ENCODE measurements at places on chromosomes 7 and 10. TPM values are rescaled to one million over a fixed set of nuclear protein-coding genes. Genes with fewer than 3 reads are reported as not detected.

The PDAP1 gene
- 112 TPM for total RNA-seq

- no peak overlapping the region for H3K27ac ChIP-seq
- no peak for DNase-seq
- peaks cover 30% of the 10 kb centered on the region for H3K4me1 ChIP-seq
- H3K36me3 ChIP-seq, result peaks cover 30% of the 10 kb centered on the region
Observed at GRCh38 chr10:29533046-29533445, 101.7 kb downstream of the SVIL start.

DNA sequence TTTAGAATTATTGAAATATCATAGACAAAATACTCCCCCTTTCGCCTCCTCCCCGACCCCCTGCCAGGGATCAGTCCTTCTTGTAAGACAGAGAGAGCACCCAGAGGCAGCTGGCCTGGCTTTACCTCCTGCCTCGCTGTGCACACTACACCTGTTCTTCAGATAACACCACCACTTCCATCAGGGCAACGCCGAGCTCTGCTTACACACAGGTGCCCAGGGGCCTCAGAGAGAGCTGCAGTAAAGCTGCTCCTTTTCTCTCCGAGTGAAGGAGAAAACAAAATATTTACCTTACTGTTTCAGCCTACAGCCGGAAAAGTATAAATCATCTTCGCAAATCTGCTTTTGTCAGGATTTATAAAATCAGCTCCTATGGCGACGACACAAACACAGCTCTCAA is 80.7 kb downstream of the HIPK2 start:
- H3K27me3 ChIP-seq, result no peaks in the 10 kb centered on the region
- H3K4me3 ChIP-seq, result no peak overlapping the region
- peaks cover 59% of the 10 kb centered on the region for H3K4me1 ChIP-seq
- DNase-seq, result no peak

DNA sequence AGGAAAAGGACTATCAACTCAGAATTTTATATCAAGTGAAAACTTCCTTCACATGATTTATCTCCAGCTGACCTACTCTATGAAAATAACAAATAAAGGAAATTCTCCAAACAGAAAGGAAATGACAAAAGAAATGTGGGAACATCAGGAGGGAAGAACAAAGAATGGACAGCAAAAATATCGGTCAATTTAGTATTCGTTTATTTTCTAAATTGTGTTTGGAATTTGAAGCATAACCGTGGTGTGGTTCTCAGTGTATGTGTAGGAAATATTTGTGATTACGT is 8.7 kb downstream of the WDR37 start:
- peaks cover 9% of the 10 kb centered on the region for H3K36me3 ChIP-seq
- no peaks in the 10 kb centered on the region for H3K27me3 ChIP-seq
- H3K4me3 ChIP-seq, result no peak overlapping the region
- H3K27ac ChIP-seq, result no peak overlapping the region

- H3K4me1 ChIP-seq, result no peaks in the 10 kb centered on the region
- no peaks in the 10 kb centered on the region for H3K36me3 ChIP-seq
- no peak for DNase-seq
- no peak overlapping the region for H3K4me3 ChIP-seq
Observed at GRCh38 chr7:126211875-126212274, 1040.9 kb downstream of the GRM8 start.

GRCh38 chr7:134327896-134328295 is 11.2 kb upstream of the SLC35B4 start:
- no peak overlapping the region for H3K4me3 ChIP-seq
- no peaks in the 10 kb centered on the region for H3K4me1 ChIP-seq
- DNase-seq, result no peak
- H3K27ac ChIP-seq, result no peak overlapping the region
- no peaks in the 10 kb centered on the region for H3K36me3 ChIP-seq

The CYP26C1 gene
- total RNA-seq, result not detected

The PDCD4 gene
- 122 TPM for total RNA-seq

The KCP gene
- total RNA-seq, result 4.2 TPM

- H3K27me3 ChIP-seq, result no peaks in the 10 kb centered on the region
- no peak overlapping the region for H3K4me3 ChIP-seq
- H3K27ac ChIP-seq, result no peak overlapping the region
- H3K36me3 ChIP-seq, result no peaks in the 10 kb centered on the region
Observed at GRCh38 chr7:71361451-71362032, 229.6 kb downstream of the GALNT17 start.

- no peak overlapping the region for H3K4me3 ChIP-seq
- DNase-seq, result no peak
- no peaks in the 10 kb centered on the region for H3K4me1 ChIP-seq
- H3K27ac ChIP-seq, result no peak overlapping the region
Observed at GRCh38 chr10:86446440-86446839, 75.2 kb downstream of the WAPL start.

DNA sequence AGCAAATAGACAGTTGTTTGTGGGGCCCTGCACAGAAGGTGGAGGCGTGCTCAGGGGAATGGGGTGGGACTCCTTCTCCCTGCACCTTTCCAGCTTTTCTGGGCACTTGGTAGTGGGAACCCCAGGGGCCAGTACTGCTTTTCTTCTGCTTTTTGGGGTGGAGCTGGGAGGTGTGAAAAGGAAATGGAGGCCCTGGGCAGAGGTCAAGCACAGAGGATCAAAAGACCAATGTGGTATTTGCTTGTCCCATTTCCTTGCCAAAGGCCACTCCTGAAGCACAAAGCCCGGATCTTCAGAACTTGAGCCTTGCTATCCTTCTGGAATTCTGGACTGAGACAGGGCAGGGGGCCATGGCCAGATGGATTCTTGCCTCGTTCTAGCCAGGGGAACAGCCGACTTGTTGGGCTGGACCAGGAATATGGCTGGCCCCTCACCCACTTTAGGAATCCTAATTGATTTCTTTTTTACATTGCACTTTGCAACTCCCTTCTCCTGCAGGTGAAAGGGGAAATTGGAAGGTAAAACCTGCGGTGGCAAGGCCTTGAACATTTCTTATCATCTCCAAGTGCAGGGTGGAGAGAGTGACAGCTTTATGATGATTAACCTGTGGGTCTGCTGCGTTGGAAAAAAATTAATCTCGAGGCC is 26.5 kb downstream of the ADRA2A start:
- DNase-seq, result no peak
- H3K27me3 ChIP-seq, result peaks cover 21% of the 10 kb centered on the region
- H3K4me1 ChIP-seq, result no peaks in the 10 kb centered on the region
- no peaks in the 10 kb centered on the region for H3K36me3 ChIP-seq
- H3K4me3 ChIP-seq, result no peak overlapping the region

DNA sequence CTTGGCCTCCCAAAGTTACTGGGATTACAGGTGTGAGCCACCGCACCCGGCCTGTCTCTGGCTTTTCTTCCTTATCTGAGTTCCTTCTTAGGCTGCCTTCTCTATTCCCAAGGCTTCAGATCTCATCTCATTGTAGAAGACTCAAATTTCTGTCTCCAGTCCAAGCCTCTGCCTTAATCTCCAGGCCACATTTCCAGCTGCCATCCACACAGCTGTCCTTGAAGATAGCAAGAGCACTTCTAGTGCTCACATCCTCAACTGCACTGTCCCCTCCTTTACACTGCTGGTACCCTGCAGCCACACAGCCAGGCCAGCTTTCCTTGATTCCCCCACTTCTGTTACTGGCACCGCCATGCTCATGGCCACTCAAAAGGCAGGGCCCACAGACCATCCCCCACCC is 35.6 kb downstream of the POLL start:
- H3K27ac ChIP-seq, result no peak overlapping the region
- no peak for DNase-seq
- peaks cover 3% of the 10 kb centered on the region for H3K4me1 ChIP-seq
- H3K27me3 ChIP-seq, result no peaks in the 10 kb centered on the region
- H3K36me3 ChIP-seq, result peaks cover 34% of the 10 kb centered on the region

- H3K4me1 ChIP-seq, result peaks cover 25% of the 10 kb centered on the region
- peak overlapping the region; percentile 81 for H3K27ac ChIP-seq
- H3K36me3 ChIP-seq, result no peaks in the 10 kb centered on the region
- peak overlapping the region; percentile 18 for H3K4me3 ChIP-seq
Observed at GRCh38 chr7:66236713-66237303, 31.7 kb downstream of the TPST1 start.

- H3K27me3 ChIP-seq, result peaks cover 70% of the 10 kb centered on the region
- peaks cover 15% of the 10 kb centered on the region for H3K4me1 ChIP-seq
- H3K27ac ChIP-seq, result no peak overlapping the region
- no peaks in the 10 kb centered on the region for H3K36me3 ChIP-seq
- no peak for DNase-seq
- H3K4me3 ChIP-seq, result no peak overlapping the region
Observed at GRCh38 chr10:25817200-25817599, 116.8 kb upstream of the MYO3A start.

DNA sequence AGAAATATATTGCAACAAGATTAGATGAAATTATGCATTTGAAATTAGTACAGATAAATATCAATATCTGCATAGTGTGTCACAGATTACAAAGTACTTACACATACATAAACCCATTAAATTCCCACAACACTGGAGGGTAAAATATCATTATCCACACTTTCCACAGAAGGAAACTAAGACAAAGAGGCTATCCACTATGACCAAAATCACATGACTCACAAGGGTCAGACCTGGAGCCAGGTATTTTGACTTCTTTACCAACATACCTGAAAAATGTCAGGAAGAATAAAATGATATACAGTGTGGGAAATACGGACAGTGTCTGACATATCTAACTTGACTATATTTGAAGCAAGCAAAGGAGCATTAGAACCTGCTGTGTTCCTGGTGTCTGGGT is 34.1 kb downstream of the HYCC1 start:
- DNase-seq, result no peak
- no peaks in the 10 kb centered on the region for H3K27me3 ChIP-seq
- no peak overlapping the region for H3K27ac ChIP-seq
- H3K4me1 ChIP-seq, result no peaks in the 10 kb centered on the region

DNA sequence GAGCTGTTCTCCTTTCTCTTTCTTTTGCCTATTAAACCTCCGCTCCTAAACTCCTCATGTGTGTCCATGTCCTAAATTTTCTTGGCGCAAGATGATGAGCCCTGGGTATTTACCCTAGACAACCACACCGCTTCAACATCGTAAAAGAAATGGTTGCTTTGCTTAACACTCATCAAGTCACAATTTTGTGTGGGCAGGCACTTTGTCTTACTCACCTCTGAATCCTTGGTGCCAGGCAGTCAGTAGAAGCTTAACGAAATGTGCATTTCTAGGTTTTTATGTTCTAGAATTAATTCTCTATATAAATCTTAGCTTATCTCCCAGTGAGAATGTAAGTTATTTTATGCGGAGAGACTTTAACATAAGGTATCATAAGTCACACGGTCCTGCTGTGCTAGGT is 478.7 kb downstream of the CALN1 start:
- no peaks in the 10 kb centered on the region for H3K36me3 ChIP-seq
- H3K4me3 ChIP-seq, result no peak overlapping the region
- no peak for DNase-seq
- no peaks in the 10 kb centered on the region for H3K27me3 ChIP-seq
- no peak overlapping the region for H3K27ac ChIP-seq

DNA sequence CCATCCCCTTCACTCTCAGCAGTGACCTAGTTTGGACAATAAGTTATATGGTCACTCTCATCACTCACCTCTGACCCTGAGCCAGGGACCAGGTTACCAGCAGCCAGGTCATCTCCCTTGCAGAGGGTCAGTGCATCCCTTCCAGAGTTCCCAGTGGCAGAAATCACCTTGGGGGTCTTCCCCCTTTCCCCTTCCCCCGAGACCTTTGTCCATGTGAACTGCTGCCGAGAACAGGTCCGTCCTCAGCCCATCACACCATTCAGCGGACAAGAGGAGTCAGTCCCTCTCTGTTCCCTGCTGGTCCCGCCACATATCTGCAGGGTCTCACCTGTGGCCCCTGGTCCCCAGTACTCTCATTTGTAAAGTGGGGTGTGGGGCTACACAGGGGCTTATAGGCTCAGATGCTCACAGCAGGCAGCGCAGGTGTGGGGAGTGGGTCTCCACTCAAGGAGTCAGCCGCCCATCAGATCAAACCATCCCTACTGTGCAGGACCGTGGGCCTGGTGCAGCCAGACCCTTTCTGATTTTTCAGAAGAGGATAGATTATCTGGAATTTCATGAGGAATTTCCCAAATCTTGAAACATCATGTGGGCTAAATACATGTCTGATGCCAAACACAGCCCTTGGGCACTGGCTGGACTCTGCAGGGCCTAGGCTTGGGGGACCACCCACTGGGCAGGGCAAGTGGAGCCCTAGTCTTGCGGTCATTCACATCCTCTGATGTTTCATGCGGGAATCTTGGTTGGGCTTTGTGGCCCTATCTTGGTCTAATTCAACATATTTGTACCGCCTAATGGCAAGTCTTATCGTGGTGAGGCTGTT is 6.5 kb downstream of the DEPP1 start:
- H3K27ac ChIP-seq, result no peak overlapping the region
- H3K36me3 ChIP-seq, result peaks cover 22% of the 10 kb centered on the region
- H3K4me3 ChIP-seq, result no peak overlapping the region
- no peak for DNase-seq

DNA sequence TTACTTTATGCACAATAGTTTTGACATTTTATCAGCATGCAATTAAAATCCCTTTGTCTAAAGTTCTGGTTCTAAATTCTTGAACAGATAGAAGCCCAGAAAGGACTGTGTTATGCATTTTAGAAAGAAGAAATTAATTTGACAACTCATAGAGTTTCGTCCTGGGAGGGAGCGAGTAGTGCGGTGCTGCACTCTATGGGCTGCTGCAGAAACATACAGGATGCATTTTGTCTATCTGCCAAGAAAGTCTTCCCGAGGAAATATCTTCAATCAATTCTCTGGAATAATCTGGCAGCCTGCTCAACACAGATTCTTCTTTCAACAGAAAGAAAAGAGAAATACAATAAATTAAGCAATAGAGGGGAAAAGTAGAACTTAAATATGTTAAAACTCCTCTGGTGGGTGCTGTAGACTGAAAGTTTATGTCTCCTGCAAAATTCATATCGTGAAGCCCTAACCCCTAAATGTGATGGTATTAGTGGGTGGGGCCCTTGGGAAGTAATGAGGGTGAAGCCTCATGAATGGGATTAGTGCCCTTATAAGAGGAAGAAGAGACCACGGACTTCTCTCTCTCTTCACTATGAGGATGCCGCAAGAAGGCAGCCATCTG is 39.0 kb upstream of the IFRD1 start:
- H3K27ac ChIP-seq, result no peak overlapping the region
- H3K4me1 ChIP-seq, result peaks cover 6% of the 10 kb centered on the region

DNA sequence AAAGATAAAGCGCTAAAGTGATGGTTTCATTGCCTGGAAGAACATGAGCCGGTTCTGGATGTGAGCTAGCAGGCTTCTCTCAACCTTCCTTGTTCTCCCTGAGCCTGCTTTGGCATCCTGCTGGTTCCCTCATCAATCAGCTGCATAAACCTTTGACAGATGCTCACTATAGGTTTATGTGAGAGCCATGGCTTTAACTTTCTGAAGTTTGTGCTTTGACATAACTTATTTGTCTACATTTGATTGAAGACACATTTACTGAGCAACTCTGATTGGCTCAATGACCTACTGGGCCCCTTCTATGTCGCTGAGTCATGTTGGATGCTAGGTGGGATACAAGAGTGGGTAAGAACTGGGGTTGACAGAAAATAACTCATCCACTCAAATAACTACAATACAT is 192.0 kb downstream of the ADAM12 start:
- peaks cover 13% of the 10 kb centered on the region for H3K4me1 ChIP-seq
- no peak overlapping the region for H3K27ac ChIP-seq
- H3K27me3 ChIP-seq, result no peaks in the 10 kb centered on the region
- no peak for DNase-seq
- peaks cover 3% of the 10 kb centered on the region for H3K36me3 ChIP-seq
- no peak overlapping the region for H3K4me3 ChIP-seq

Data from type B pancreatic cell (in vitro differentiated cells).